ENCODE measurements at places on chromosomes 16 and 17. TPM values are rescaled to one million over a fixed set of nuclear protein-coding genes. Genes with fewer than 3 reads are reported as not detected.

The PNMT gene
- 0.22 TPM for total RNA-seq

The RRAD gene
- 8.0 TPM for total RNA-seq

The SCGB1C2 gene
- not detected for total RNA-seq

The GP1BA gene
- not detected for total RNA-seq

The GALR2 gene
- total RNA-seq: not detected
